Natural killer cell (primary cell): ENCODE measurements at places on chromosomes 12 and 14. TPM values are rescaled to one million over a fixed set of nuclear protein-coding genes. Genes with fewer than 3 reads are reported as not detected.

Gene C12orf56
- not detected for total RNA-seq

Gene BDKRB2
- not detected for total RNA-seq

Gene ERBB3
- total RNA-seq = 0.26 TPM

Gene RND1
- total RNA-seq = 5.6 TPM

Gene DUSP16
- 10.0 TPM for total RNA-seq

Gene TMEM52B
- 1.5 TPM for total RNA-seq

Gene KCNH5
- total RNA-seq = not detected

Gene MFAP5
- not detected for total RNA-seq

Gene BCL11B
- 43.5 TPM for total RNA-seq

Gene BIN2
- total RNA-seq = 478 TPM

Gene ATP5F1B
- total RNA-seq = 378 TPM

Gene WNT5B
- total RNA-seq = not detected
